ENCODE measurements at places on chromosomes 6 and 20. TPM values are rescaled to one million over a fixed set of nuclear protein-coding genes. Genes with fewer than 3 reads are reported as not detected.

Gene LHFPL5
- not detected for total RNA-seq

Gene FOXA2
- total RNA-seq = not detected

Gene CLPSL2
- total RNA-seq = not detected

Gene ATP9A
- 109 TPM for total RNA-seq

Gene GPX5
- not detected for total RNA-seq

Gene KCNB1
- total RNA-seq = 43.0 TPM

Gene CPNE5
- total RNA-seq = 2.8 TPM

Gene MEI4
- total RNA-seq = not detected

Gene GNRH2
- not detected for total RNA-seq

Gene SALL4
- total RNA-seq = 0.16 TPM

Gene EFCAB8
- 0.39 TPM for total RNA-seq

Gene PABPC1L
- 10.1 TPM for total RNA-seq

Gene TMEM74B
- total RNA-seq = 0.42 TPM

Gene SLC22A16
- total RNA-seq = 1.4 TPM

Gene SSTR4
- not detected for total RNA-seq

Gene HTR1B
- 0.16 TPM for total RNA-seq

Gene FKBP5
- 212 TPM for total RNA-seq

Gene OR2B6
- total RNA-seq = not detected

Gene PNLDC1
- not detected for total RNA-seq

Gene BAK1
- 15.2 TPM for total RNA-seq

Gene TRAPPC3L
- total RNA-seq = not detected

Gene BCAS1
- total RNA-seq = 0.51 TPM

Gene PBOV1
- not detected for total RNA-seq

Gene MOXD1
- total RNA-seq = 2.2 TPM

Gene LY86
- 5.4 TPM for total RNA-seq

Gene DTD1
- 26.5 TPM for total RNA-seq

Gene HMGCLL1
- 0.29 TPM for total RNA-seq

Gene LRRN4
- 0.13 TPM for total RNA-seq

Gene TPD52L1
- 24.6 TPM for total RNA-seq

Gene SYTL3
- total RNA-seq = 4.1 TPM

Gene LBP
- total RNA-seq = 59.3 TPM

Gene APCDD1L
- not detected for total RNA-seq

Gene TSPO2
- total RNA-seq = not detected

Gene TSHZ2
- 60.5 TPM for total RNA-seq

Gene MAP1LC3A
- total RNA-seq = 48.1 TPM

Gene SLC26A8
- 0.35 TPM for total RNA-seq

Gene IL20RA
- 0.93 TPM for total RNA-seq

Gene COQ3
- total RNA-seq = 7.0 TPM

Gene FAM209B
- total RNA-seq = 0.51 TPM
